ENCODE measurements at places on chromosomes 5 and 9.
A peak's percentile ranks its signal among the peaks of the same experiment; 100 is the strongest.

GRCh38 chr5:98096155-98096554 lies 677.3 kb upstream of the RGMB start:
- DNase-seq, result no peak

GRCh38 chr9:134407121-134407779 lies 81.0 kb downstream of the RXRA start:
- peak; percentile 90 for DNase-seq

DNA sequence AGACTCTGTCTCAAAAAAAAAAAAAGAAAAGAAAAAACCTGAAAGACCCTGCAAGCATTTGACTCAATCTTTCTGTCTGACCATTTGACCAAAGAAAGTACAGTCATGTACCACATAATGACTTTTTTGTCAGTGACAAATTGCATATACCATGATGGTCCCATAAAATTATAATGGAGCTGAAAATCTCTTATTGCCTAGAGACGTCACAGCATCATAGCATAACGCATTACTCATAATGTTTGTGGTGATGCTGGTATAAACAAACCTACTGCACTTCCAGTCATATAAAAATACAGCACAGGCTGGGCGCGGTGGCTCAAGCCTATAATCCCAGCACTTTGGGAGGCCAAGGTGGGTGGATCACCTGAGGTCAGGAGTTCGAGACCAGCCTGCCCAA lies 10.5 kb downstream of the ECM2 start:
- no peak for DNase-seq

GRCh38 chr9:101381833-101382342 lies 2.9 kb downstream of the BAAT start:
- no peak for DNase-seq

DNA sequence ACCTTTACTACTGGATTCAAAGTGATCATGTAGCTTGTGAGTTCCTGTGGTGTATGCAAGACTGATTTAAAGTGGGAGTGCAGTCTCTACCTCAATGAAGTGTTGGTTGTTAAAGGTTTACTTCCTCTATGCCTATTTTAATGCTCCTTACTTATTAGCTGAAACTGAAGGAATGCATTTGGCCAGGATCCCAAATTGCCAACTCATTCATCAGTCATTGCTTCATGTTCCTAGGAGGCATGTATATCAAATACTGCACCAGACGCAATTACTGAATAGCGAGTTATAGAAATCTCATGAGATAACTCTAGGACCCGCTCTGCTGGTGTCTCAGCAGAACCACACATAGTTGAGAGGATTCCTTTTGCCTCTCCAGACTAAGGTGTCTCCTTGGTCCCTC lies 143.0 kb upstream of the RPS23 start:
- no peak for DNase-seq

DNA sequence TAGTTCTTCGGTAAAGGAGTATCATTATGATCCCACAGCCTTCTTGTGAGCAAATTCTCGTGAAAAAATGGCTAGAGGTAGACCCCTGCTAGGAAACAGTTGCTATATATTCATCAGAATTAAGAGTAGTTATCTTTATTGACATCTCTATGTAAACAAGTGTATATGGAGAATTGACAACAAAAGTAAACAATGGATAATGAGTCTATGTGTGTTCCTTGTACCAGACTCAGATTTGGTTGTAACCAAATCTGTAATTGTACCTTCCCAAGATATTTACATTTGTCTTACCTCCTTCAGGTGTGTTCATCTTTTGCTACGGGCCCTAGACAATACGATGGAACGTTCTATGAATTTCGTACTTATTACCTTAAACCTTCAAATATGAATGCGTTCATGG lies 2.1 kb downstream of the NIPSNAP3B start:
- DNase-seq, result no peak

DNA sequence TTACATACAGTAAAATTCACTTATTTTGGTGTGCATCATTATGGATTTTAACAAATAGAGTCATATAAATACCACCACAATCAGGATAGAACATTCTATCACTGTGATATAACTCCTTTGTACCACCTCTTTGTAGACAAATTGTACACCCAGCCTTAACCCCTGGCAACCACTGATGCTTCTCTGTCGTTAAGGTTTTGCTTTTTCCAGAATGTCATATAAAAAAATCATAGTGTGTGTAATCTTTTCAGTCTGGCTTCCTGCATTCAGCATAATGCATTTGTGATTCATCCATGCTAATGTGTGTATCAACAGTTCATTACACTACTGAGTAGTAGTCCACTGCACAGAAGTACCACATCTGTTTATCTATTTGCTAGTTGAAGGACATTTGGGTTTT lies 81.2 kb downstream of the ARSB start:
- no peak for DNase-seq

DNA sequence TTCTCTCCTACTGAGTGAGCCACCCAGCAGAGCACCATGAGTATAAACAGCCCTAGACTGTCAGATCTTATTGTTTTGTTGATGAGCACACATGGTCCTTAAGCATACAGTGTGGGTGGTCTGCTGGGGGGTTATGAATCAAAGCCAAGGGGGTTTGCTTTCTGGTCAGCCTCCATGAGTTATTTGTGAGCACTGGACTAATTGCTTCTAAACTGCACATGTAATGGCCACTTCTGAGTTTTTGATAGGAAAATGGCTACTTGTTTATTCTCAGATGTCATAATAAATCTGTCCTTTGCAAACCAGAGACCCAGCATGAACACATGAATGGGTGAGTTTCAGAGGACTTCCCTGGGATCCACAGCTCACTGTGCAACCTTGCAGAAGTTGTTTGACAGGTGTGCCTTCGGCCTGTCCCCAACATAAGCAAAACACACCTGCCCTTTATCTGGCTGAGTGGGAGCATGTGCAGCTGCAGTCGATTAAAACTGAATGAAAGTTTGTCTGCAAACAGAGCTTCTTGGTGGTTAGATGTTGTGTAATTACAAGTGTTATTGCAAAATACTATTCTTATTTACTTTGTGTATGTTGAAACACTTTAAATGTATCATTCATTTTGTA lies 35.9 kb downstream of the MAMDC2 start:
- DNase-seq, result no peak

DNA sequence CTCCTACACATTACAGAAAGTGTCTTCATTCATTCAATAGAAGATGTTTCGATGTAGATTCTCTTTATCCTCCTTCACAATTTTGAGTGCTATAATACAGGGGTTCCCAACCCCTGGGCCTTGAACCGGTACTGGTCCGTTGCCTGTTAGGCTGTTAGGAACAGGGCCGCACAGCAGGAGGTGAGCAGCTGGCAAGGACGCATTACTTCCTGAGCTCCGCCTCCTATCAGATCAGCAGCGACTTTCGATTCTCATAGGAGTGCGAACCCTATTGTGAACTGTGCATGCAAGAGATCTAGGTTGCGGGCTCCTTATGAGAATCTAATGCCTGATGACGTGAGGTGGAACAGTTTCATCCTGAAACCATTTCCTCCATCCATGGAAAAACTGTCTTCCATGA lies 153.0 kb upstream of the SMC2 start:
- DNase-seq, result no peak

- DNase-seq, result no peak
Observed at GRCh38 chr5:73280821-73281746, 108.1 kb downstream of the TMEM174 start.

DNA sequence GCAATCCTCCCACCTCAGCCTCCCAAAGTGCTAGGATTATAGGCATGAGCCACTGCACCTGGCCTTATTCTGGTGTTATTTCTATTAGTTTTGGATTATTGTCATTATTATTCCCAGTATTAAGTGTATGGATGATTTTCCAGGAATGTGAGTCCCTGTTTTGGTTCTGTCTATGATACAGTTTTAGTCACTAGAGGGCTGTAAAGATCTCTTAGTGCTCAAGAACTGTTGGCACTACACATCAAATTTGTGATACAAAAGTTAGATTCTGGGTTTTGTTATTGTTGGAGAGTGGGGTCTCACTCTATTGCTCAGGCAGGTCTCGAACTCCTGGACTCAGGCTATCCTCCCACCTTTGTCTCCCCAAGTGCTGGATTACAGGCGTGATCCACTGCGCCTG lies 12.1 kb downstream of the CCL28 start:
- DNase-seq, result no peak

- DNase-seq, result peak; percentile 53
Observed at GRCh38 chr9:123927625-123928532, 2.0 kb downstream of the DENND1A start.

DNA sequence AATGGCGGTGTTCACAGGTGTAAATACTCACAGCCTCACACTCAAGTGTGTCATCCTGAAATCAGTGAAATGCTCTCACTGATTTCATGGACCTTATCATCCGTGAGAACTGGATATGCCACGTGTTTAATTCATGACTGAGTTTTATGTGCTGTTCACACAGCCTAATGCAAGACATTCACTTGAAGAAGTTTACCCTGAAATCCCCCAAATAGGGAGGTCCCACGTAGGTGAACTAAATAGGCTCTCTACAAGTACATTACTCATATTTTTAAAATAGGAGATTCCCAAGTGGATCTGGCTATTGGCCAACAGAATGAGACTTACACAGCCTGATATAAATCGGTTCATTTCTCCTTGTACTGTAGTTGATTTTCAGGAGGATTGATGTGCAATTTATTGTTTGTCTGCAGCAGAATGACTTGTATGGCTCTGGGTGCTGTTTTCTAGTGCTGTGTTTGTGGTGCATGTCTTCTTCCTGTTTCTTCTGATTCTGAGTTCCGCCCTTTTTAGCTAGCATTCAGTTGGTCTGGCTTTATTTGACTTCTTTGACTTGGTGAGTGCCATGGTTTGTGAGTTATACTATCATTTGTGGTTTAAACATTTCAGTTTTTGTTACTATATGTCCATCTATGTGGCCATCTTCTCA lies 25.1 kb downstream of the TRIO start:
- no peak for DNase-seq

- DNase-seq, result no peak
Observed at GRCh38 chr9:104993291-104993963, 65.5 kb upstream of the ABCA1 start.

DNA sequence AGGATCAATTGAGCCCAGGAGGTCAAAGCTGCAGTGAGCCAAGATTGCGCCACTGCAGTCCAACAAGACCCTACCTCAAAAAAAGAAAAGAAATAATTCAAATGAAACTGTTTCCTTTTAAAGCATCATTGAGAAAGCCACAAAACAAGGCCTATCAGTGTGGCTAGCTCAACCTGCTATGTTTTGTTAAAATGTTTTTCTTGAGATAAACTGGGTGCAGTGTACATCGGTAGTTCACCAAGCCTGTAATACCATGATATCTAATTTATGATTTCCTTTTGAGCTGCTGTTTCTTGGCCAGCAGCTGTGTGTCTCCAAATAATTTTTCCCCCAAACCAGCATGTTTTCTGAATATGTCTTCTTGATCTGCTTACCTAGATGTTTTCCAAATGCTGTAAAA lies 97.3 kb upstream of the GOLGA1 start:
- no peak for DNase-seq

GRCh38 chr5:1728846-1729245 lies 70.8 kb downstream of the MRPL36 start:
- no peak for DNase-seq

- peak; percentile 83 for DNase-seq
Observed at GRCh38 chr5:100840370-100840769, 62.7 kb downstream of the ST8SIA4 start.

DNA sequence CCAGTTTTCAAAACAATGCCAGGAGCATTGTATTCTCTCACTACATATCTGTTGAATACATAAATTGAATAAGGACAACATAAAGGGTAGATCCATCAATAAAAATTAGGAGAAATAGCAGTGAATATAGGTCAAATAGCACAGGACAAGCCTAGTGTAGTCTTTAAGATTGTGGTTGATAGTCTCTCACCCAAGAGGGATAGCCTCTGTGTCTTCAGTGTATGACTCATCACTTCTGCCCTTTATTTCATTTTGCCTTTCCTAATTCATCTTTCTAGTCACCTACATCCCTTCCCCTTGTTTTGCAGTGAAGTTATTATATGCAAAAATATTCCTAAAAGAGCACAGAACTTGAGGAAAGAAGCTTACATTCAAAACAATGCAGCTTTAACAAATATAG lies 335.0 kb upstream of the TUSC1 start:
- no peak for DNase-seq

- no peak for DNase-seq
Observed at GRCh38 chr5:171306166-171306565, 2.9 kb upstream of the TLX3 start.

GRCh38 chr9:136485049-136486045 lies 2.5 kb upstream of the SEC16A start:
- peak; percentile 84 for DNase-seq

DNA sequence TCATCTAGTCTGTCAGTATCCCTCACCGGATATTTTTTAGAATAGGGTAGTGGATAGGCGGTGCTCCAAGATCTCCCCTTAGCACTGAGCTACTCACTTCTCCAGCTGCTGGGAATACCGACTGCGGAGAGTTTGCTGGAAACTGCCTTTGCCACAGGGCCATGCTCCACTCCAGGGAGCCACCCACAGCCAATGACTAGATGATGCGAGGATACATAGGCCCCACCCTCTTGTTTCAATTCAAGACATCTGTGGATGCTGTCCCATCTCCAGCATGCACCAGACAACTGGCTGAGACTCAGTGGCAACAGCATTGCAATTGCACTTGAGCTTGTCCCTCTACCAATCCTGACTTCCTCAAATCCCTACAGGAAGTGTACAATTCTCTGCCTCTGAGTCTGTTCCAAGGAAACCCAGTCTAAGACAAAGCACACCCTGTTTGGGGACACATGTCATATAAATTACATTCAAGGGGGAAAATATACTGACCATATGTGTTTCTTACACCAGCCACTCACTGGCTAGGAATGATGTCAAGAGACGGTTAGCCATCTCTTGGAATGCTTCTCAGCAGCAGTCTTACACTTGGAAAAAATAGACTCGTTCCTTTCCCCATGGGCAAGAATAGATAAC lies 312.6 kb upstream of the KIF2A start:
- no peak for DNase-seq

- no peak for DNase-seq
Observed at GRCh38 chr5:139768807-139769465, 26.7 kb upstream of the PSD2 start.

DNA sequence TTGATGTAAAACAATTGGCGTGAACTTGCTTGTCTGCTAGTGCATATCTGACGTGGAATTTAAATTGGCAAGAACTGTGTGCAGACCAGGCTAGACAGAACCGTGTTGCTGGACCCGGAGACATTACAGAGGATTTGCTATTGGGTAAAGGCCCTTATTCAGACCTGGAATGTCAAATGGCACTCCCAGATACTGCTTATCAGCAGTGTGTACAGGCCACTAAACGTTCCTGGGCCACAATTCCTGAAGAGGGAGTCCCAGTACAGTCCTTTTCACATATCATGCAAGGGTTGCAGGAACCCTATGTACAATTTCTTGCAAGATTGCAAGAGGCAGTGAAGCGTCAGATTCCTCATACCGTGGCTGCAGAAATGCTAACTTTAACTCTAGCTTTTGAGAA lies 13.5 kb upstream of the MCCC2 start:
- DNase-seq, result no peak

DNA sequence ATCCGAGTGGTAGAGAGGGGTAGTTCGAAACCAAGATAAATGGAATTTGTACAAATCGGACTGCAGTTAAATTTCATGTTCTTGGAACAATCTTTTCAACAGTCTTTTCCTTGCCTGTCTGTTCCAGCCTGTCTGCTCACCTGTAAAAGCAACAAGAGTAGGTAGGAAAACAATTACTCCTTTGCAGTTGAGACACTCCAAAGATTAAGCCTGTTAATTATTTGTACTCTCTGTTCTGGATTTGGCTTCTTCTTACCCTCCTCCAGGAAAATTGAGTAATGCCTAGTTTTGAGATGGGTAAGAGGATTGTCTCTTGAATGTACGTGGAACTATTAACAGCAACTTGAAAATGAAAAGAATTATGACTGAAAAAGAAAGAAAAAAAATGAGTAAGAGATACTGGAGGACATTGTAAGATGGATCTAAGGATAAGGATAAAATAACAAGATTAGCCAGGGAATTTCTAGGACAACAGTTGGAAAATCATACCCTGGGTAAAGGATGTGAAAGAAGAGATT lies 24.3 kb downstream of the SPAAR start:
- peak; percentile 13 for DNase-seq
